Mucosa of gallbladder (tissue), 1 donor: ENCODE measurements at places on chromosomes 16 and 17.

GRCh38 chr16:72858665-72859493, 189.0 kb downstream of the ZFHX3 start:
- no peak for DNase-seq

DNA sequence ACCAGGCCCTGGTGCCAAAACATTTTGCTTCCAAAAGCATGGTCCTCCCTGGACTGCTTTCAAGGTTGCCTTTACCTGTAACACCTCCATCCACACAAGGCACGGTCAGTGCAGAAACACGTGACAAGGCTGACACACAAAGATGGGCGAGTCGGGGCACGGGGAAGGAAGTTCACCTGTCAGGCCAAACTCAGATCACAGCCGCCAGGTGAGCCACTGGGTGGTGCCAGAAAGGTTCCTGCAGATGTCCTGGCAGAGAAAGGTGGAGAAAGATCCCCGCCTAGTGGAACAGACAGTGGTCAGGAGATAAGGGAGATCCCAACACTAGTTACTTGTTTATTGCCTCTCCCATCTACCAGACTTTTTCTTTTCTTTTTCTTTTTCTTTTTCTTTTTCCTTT, 155.3 kb downstream of the AIPL1 start:
- DNase-seq: peak; percentile 14

GRCh38 chr17:58328195-58329034, at the start of gene TSPOAP1:
TSS of gene TSPOAP1 (minus strand) at chr17:58328795. CDS start at chr17:58327920, 875 bp downstream.
- DNase-seq: no peak

DNA sequence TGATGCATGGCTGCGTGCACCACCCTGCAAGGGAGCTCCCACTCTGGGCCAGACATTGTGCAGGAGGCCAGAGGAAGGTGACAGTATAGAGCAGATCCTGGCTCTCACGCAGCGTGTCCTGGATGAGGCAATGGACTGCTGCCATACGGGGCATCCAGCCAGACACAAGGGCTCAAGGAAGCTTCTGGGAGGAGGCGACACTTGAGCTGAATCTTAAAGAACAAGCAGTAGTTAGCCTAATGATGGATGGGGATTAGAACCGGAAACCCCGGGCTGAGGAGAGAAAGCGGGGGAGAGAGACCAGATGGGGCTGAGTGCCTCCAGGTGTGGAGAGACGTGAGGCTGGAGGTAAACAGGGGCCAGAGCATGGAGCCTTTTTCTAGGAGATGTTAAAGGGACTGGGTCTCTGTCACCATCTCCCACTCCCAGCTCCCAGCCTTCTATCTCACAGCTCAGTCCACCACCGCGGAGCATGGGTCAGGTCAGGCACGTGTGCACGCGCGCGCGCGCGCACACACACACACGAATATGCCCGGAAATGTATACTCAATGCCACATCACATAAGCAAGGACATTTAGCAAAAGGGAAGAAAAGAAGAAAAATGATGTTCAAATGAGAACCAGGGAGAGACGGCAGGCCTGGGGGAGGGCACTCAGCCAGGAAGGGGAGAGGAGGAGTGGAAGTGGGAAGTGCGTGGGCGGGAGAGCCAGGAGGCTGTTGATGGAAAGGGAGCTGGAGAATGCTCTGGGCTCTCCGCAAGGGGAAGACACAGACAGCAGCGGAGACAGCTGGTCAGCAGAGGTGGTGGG, 46.3 kb downstream of the CCDC42 start:
- peak; percentile 28 for DNase-seq

DNA sequence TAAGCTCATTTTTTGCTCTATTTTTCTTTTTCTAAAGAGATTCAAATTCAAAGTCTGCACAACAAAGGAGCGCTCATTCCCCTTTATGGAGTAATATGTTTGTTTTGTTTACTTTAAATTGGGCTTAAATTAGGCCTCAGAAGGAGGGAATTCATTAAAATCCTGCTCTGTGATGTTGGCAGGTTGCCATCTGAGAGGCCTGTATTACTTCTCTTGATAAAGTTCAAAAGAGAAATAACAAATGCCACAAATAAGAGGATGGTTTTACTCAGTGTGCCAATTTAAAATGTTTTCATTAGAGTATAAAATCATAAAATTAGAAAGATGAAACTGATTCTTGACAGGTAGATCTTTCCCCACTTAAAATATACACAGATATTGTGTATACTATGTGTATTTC, 54.5 kb upstream of the HLF start:
- DNase-seq: no peak

DNA sequence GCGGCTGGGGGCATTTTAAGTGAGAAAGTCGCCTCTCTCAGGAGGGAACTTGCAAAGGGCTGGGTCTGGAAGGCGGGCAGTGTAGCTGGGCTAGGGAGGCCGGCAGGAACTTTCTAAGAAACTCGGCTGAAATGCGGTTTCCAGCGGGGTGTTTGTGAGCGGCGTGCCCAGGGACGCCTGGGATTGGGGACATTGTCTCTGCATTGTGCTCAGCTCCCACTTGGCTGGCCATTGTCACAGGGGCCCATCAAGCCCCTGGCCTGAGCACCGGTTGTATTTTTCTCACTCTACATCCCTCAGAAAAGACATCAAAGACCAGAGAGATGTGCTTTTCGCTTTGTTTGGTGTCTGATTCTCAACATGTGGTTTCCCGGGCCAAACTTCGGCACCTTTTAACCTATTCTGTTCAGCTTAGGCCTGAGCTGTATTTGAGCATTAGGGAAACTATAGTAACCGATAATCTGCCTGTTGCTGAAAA, 291.1 kb upstream of the IRX3 start:
- DNase-seq: no peak

- no peak for DNase-seq
These were observed 9.4 kb downstream of the CWC25 start for GRCh38 chr17:38815576-38816193.

DNA sequence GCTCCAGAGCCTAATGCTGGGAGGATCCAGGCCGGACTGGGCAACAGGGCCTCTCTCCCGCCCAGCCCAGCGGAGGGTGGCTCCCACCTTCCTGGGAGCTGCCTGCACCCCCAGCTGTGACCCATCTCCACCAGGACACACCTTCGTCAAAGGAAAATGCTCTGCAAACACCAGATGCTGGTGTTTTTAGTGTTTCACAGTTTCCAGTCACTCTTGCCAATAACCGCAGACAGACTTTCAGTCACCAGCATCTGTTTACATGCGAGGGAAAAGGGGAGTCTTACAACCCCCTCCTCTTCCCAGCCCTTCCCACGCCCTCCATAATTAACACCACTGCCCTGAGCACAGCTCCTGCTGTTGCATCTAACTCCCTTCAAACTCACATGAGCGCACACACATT, 25.3 kb downstream of the KLHDC4 start:
- no peak for DNase-seq

- no peak for DNase-seq
These were observed 4.0 kb downstream of the ITGAD start for GRCh38 chr16:31397096-31397660.

DNA sequence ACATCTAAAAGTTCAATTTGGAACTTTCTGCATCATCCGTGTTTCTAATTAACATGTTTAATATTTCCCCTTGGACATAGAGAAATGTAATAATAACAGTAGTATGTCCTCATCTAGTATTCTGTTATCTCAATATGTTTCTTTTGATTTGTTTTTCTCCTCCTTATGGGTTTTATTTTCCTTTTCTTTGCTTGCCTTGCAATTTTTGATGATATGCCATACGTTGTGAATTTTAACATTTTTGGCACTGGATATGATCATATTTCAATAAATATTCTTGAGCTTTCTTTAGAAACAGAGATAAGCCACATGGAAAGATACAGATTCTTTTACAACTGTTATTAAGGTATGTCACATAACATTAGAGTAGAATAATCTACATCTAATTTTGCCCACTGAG, 1316.2 kb downstream of the CDH8 start:
- DNase-seq: no peak

DNA sequence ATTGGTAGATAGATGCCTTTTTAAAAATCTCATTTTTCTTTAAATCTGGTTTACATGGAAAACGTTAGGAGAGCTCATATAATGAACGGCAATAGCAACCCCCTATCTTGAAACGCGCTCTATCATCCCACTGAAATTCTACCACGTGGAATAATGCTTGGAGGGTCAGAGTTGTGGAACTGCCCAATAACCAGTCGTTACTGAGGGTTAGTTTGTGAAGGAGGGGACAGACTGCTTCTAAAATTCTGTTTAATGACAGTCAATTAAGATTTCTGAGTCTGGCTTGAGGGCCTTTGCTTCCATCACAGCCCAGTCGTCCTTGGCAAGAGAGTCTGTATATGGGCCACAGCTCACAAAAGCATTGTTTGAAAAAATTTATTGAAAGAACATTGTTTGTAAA, 482 bp downstream of the IRF8 start:
- DNase-seq: no peak

- no peak for DNase-seq
These were observed 260.2 kb downstream of the HS3ST4 start for GRCh38 chr16:25951999-25952398.

DNA sequence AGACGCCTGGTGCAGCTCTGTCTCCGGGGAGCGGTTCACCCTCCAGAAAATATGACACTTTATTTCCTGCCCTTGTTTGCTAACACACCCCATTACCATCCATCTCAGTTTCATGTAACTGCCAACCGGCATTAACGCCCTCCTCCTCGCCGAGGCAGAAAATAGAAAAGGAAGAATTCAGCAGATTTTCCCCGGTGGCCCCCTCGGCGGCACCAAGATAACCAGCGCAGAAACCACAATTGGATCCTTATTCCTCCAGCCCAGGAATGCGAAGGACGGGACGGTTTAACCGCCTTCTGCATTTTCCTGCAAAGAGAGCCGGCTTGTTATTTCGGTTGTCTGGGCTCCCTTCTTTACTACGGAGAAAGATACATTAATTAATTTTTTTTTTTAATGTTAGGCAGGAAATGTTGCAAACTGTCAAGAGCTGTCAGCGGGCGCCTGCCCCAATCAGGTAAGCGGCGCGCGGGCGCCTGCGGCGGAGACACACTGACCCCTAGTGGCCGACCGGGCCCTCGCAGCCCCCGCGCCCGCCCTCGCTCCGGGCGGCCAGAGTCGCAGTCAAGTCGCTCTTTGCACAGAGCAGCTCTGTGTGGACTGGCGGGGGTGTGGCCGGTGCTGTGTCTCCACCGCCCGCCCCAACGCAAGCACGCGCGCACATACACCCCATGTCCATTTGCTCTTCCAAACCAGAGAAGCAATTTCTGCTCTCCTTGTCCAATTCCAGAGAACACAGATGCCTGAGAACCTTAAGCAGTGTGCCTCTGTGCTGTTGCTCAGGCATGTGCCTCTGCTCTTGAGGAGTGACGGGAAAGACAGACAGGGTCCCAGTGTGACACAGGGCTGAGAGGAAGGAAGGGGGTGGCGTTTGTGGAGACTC, 53.6 kb downstream of the C17orf67 start:
- DNase-seq: peak; percentile 79

- no peak for DNase-seq
These were observed 2.1 kb upstream of the GNA13 start for GRCh38 chr17:65058593-65058992.

DNA sequence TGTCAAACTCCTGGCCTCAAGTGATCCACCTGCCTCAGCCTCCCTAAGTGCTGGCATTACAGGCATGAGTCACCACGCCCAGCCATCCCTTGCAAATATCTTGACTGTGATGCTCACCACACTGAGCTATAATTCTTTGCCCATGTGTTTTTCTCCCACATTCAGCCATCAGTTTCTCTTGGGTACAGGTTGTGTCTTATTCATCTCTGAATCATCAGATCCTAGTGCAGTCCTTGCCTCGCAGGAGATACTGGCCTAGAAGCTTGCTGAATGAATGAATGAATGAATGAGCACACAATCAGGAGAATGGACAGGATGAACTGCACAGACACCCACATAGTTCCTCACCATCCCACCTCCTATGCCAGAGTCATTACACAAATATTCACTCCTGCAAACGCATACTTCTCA, 24.4 kb upstream of the ETV4 start:
- DNase-seq: no peak

- peak; percentile 54 for DNase-seq
These were observed at the start of gene NOG for GRCh38 chr17:56593646-56594319. TSS of gene NOG (plus strand) at chr17:56593699. CDS start at chr17:56594224, 525 bp downstream.

GRCh38 chr16:11372073-11372828, 27.0 kb downstream of the RMI2 start:
- DNase-seq: no peak

DNA sequence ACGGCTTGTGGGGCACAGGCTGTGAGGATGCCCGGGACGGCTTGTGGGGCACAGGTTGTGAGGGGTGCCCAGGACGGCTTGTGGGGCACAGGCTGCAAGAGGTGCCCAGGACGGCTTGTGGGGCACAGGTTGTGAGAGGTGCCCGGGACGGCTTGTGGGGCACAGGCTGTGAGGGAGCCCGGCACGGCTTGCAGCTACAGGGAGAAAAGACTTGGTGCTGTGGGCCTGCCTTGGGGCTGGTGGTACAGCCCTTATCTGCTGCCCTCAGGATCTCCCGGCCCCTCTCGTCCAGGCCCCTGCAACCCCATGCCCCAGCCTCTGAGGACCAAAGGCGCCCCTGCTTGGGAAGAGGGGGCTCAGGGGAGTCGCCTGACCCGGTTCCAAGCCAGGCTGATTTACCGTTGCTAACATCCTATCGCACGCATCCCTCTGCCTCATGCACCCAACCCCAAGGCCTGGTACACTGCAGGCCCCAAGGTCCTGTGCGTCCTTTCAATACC, 5.0 kb upstream of the HBM start:
- DNase-seq: no peak

GRCh38 chr16:87416826-87417527, 24.8 kb downstream of the MAP1LC3B start:
- no peak for DNase-seq

DNA sequence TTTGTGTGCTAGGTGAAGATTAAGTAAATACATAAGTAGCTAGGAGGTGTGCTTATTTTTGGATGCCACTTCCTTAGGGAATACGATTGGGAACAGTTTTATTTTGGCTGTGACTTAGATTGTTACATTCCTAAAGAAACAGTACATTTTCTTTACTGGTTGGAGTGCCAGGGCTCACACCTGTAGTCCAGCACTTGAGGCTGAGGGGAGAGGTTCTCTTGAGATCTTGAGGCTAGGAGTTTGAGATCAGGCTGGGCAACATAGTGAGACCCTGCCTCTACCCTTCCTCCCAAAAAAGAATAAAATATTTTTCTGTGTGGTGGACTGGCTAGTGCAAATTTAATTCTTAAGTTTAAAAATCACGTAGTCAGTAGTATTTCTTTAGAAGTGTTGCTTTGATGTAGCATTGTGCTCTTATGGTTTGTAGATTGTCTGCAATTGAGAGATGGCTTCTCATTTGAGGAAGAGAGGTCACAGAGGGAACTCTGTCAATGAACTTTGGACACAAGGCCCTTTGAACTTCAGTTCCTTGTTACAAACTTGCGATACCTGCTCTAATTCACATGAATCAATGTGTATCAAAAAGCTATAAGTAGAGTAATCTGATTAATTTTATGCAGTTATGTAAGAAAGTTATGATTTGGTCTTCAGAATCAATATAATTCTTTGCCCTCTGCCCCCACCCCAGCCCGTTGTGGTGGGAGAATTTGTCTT, 7.1 kb downstream of the HAPSTR1 start:
- no peak for DNase-seq

- no peak for DNase-seq
These were observed 84.6 kb upstream of the GRIN2A start for GRCh38 chr16:10266809-10267208.

DNA sequence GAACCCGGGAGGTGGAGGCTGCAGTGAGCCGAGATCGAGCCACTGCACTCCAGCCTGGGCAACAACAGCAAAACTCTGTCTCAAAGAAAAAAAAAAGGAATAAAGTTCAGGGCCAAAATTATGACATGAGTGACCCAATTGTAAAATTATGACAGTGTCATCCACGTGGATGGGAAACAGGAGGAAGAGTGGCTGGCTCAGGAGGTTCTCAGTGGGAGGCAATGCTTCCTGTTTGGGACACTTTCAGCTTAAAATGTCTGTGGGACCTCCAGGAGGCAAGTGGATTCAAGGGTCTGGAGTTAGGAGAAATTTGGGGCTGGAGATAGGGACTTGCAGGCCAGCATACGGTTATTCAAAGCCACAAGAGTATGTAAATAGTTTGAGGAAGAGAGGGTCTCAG, 8.0 kb upstream of the STX4 start:
- DNase-seq: no peak
